Mesothelial cell of epicardium (in vitro differentiated cells): ENCODE measurements at places on chromosomes 13 and 19.

- DNase-seq = no peak
Measured at GRCh38 chr13:101512650-101513049, 60.2 kb downstream of the ITGBL1 start.

DNA sequence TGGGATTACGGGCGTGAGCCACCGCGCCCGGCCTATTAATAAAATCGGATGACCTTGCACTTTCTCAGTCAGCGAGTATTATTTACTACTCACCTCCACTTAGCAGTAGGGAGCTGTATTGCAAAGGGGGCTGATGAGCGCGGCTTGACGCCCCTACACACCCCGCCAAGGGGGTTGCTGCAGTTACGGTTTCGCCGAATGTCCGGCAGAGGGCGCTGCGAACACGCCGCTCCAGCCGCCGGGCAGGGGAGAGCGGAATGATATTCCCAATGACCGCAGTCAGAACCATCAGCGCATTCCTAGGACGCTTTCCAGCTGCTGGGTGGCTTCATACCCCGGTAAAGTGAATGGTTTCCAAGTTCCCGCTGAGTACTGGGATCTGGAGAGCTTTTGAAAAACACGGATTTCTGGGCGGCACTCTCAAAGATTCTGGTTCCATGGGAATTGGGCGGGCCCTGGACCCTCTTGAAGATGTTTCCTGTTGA lies 30.0 kb upstream of the TPT1 start:
- DNase-seq = peak; percentile 84

- no peak for DNase-seq
Measured at GRCh38 chr13:33744589-33745369, 73.2 kb upstream of the RFC3 start.

DNA sequence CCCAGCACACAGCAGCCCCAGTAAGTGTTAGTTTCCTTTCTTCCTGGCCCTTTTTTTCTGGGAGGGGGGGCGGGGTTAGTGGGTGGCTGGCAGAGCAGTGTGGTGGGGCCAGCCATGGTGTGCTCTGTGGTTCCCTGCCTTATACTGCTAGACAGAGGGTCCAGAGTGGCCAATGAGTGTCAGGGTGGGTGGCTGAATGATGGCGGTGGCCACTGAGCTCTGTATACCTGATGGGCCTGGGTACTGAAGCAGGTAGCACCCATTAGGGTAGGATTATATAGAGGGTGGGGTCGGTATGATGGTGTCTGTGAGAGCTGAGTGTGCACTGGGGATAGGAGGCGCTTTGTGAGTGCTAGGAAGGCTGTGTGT lies 13.8 kb downstream of the CIC start:
- DNase-seq = no peak

DNA sequence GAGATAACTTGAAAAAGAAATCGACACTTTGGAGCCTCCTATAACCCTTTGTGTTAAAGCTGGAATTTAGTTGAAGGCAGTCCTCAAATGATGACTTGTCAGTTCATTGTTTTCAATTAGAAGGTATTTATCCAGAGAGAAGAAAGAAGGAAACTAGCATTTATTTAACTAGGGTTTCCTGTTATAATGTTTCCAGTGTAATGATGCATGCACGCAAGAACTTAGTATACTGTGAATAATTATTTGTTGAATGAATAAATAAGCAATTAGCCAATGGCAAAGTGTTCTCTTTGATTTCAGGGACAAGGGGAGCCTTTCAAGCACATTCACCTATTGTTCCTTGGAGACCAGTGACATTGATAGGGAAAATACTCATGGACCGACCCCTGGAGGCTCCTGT lies 307.4 kb downstream of the KLF5 start:
- no peak for DNase-seq

- no peak for DNase-seq
Measured at GRCh38 chr13:41246969-41247680, 16.3 kb downstream of the MTRF1 start.

- DNase-seq = no peak
Measured at GRCh38 chr13:106795847-106796246, 227.9 kb upstream of the ARGLU1 start.

DNA sequence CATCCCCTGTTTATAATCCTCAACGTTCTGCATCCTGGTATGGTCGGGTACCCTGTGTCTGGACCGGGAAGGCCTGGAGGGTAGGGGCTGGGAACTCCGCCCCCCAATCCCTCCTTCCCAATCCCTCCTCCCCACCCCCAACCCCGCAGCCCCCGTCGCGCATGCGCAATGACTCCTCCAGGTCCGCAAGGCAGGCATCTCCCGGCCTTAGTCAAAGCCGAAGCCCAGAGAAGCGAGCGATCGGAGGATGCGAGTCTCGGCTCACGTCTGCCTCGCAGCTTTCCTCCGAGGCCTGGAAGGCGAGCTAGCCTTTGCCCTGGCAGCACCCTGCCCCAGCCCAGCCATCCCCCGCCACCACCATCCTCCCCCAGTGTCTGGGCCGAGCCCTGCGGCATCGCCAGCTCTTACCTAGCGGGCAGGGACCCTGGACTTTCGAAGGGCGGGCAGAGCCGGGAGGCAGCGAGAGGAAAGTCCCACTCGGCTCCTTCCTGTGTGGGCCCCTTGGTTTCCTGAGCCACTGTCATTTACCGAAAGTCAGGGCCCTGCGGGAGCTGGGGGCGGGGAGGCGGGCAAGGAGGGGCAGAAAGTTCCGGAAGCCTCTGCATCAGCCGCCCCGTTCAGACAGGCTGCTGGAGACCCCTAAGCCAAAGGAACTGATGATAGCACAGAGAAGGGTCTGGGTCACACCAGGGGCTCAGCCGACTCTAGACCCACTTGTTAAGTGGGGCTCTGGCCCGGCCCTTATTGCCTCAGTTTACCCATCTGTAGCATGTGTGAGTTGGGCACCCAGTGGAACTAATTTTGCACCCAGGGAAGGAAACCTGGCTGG lies at the start of gene JAK3:
Gene JAK3 (minus strand): TSS at position 445 of the 829 bp plus-strand sequence. CDS start 3,565 bp downstream, outside the sequence.
- peak; percentile 80 for DNase-seq

DNA sequence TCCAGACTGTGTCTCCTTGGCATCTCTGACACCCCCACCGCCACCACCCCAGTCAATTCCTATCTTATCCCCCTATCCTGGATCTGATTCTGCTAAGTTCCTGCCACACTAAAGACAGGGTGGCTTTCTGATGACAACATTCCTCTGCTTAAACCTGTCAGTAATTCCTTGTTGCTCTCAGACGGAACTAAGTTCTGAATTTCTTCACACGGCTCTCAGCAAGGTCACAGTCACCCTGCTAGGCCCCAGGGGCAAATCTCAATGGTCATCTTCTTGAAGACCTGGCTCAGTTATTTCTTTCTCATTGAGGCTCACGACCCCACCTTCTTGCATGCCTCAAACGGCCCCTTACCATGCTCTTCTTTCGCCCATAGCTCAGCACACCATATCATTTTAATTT lies 7.6 kb downstream of the ALOX5AP start:
- DNase-seq = no peak

- DNase-seq = no peak
Measured at GRCh38 chr19:10321874-10322835, 6.3 kb upstream of the FDX2 start.

DNA sequence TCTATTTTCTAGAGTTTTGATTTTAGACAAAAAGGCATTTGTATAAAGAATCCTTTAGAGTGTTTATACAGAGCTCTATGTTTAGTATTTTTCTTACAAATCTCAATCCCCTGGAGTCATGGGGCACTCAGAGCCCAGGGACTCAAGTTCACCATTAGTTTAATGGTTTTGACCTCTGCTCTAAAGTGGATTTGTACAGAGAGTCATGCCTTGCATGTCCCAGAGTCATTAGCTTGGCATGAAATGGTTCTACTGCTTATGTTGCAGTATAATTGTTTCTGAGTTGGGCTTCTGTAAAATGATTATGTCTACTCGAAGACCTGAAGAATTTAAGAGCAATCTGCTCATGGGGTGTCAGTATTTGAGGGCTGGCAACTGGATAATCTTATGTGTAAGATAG lies 406.2 kb downstream of the DLEU7 start:
- DNase-seq = no peak

DNA sequence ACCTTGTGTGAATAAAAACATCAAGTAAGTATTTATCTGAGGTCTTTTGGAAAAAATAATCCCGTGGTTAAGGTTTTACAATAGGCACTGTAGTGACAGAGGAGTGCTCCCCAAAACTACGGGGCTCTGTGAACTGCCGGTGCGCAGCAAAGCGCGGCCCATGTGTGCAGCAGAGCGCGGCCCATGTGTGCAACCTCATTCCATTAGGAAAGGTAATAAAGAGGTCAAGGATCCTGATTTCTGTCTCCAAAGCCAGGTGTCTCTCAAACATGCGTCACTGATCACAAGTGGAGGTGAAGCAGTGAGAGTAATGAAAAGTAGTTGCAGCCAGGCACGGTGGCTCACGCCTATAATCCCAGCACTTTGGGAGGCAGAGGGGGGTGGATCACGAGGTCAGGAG lies 58.7 kb downstream of the MRPL57 start:
- DNase-seq = no peak

- no peak for DNase-seq
Measured at GRCh38 chr19:2135474-2136402, 15.6 kb downstream of the AP3D1 start.

DNA sequence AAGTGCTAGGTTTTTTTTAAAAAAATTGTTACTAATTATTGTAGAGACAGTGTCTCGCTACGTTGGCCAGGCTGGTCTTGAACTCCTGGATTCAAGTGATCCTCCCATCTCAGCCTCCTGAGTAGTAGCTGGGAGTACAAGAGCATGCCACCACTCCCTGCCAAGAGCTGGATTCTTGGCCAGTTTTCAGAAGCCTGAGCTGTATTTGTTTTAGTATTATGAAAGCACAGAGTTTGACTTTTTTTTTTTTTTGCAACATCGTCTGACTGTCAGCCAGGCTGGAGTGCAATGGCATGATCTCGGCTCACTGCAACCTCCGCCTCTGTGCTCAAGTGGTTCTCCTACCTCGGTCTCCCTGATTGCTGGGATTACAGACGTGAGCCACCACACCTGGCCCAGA lies 7.0 kb downstream of the ARMC6 start:
- DNase-seq = no peak

- DNase-seq = no peak
Measured at GRCh38 chr19:46761418-46761831, 15.2 kb upstream of the STRN4 start.

DNA sequence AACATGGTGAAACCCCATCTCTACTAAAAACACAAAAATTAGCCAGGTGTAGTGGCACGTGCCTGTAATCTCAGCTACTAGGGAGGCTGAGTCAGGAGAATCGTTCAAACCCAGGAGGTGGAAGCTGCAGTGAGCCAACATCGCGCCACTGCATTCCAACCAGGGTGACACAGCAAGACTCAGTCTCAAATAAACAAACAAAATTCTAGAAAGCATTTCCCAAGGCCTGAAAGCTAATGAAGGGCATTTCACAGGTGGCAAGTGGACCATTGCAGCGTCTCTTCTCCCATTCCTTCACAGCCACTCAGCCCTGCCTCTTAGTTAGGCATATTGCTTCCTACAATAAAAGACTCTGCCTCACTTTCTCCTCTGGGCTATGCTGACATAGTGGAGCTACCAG lies 13.5 kb upstream of the RXFP2 start:
- DNase-seq = no peak
